ENCODE measurements at places on chromosomes 7 and 10.

- DNase-seq = no peak
Measured at GRCh38 chr7:82018226-82018625, 248.4 kb upstream of the HGF start.

- peak; percentile 74 for DNase-seq
Measured at GRCh38 chr7:80393786-80394185, 118.1 kb downstream of the GNAT3 start.

DNA sequence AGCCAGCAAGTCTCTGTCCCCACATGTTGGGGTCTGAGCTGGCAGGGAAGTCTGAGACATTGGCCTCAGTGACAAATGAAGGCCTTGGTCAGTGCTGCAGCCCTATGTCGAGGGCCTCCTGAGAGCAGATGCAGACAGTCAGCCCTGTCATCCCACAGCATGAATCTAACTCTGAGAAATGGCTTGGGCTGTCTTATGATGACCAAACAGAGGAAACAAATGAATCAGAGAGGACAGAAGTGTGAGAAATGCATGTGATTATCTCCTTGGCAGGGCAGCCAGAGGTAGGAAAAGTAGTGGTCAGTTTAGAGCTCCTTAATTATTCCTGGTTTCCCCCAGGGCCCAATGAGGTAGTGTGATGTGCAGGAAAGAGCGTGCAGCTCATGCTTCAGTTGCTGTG, 287.6 kb downstream of the SORCS3 start:
- no peak for DNase-seq

- DNase-seq = no peak
Measured at GRCh38 chr10:84608126-84608525, 279.7 kb downstream of the CCSER2 start.

DNA sequence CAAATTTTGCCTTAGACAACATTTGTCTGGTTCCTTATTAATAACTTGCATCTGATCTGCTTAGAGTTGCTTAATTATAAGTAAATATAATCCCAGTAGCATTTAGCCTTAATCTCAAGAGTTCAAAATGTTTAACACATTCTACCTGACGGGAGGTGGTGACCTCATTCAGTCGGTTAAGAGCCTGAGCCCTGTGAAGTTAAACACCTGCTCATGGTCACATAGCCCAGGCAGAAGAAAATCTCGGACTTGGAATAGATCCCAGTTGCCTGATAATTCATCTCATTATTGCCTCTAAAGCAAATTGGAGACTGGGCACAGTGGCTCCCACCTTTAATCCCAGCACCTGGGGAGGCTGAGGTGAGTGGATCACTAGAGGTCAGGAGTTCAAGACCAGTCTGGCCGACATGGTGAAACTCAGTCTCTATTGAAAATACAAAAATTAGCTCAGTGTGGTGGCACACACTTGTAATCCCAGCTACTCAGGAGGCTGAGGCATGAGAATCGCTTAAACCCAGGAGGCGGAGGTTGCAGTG, 18.6 kb upstream of the ASCC1 start:
- no peak for DNase-seq

- no peak for DNase-seq
Measured at GRCh38 chr10:85902051-85902450, 464.5 kb downstream of the GRID1 start.
